NCI-H1092 treated with DMSO at 0.1 percent for 48 hours (cell line): ENCODE measurements at places on chromosomes 2 and 18.

GRCh38 chr2:120899771-120900170 lies 164.1 kb downstream of the GLI2 start:
- DNase-seq, result no peak

GRCh38 chr2:8537562-8538155 lies 144.2 kb upstream of the ID2 start:
- DNase-seq, result no peak

DNA sequence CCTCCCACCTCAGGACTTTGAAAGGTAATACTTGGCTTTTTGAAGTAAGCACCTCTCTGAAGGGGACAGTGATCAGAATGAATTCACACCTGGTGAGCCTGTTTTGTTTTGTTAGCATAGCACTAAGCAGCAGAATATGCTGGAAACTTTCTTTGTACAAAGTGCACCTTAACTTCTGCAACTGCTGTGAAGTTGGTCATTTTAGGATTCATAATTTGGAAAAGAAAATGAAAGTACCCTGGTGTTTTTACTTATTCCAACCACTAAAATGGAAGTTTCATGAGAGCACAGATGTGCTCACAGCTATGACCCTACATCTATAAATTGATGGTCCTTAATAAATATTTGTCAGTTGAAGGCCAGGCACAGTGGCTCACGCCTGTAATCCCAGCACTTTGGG lies 257.8 kb upstream of the STON1 start:
- no peak for DNase-seq

DNA sequence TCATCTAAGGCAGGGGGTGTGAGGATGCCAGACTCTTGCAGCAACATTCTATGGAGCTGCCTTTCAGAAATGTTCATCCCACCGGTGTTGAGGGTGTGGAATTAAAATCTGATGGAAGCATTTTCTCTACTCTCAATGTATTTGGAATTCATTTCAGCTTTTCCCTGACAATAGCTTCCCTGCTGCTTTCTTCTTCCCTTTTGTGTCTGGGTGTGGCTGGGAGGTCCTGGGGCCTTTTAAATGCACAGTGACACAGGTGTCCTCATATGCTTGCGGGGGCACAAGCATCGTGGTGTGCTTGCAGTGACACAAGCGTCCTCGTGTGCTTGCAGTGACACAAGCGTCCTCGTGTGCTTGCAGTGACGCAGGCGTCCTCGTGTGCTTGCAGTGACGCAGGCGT lies 43.4 kb upstream of the ASB18 start:
- no peak for DNase-seq

GRCh38 chr2:7083580-7084509 lies 166.6 kb downstream of the RNF144A start:
- peak; percentile 5 for DNase-seq

- DNase-seq, result no peak
These were observed 34.8 kb downstream of the TET3 start for GRCh38 chr2:74019516-74019915.

GRCh38 chr2:176159663-176160250 lies 2.6 kb downstream of the HOXD3 start:
- DNase-seq, result no peak

GRCh38 chr2:131658769-131659131 lies 131.1 kb downstream of the CCDC74A start:
- DNase-seq, result no peak

DNA sequence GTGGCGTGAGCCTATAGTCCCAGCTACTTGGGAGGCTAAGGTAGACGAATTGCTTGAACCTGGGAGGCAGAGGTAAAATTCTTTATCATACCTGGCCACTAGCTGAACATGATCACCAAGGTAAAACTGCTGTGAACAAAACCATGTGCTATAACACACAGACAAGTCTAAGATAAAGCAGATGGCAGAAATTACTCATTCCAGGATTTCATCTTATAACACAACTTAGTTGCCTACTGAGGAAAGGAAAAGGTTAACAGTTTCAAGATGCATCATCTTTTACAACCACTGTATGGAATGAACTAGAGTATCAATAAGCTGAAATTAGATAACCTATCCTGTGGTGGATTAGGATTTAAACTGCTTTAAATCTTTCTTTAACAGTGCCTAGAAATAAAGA lies 8.3 kb downstream of the ARL5A start:
- no peak for DNase-seq

DNA sequence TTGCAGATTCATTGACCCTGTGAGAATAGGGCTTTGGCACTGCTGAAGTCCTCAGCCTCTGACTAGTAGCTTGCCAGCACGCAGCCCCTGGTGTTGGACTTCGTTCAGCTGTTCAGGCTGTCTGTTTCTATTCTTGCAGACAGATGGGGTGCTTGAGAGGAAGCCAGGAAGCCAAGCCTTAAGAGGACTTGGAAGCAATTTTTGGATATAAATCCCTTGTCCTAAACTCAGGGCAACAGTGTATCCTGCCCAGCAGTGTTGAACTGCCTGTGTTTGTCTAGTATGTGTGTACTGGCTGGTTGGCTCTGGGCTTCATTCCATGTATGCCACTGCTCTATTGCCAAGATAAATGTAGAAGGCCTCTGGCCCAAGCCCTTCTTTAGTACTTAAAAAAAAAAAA lies 108.6 kb downstream of the COMMD1 start:
- DNase-seq, result peak; percentile 92

DNA sequence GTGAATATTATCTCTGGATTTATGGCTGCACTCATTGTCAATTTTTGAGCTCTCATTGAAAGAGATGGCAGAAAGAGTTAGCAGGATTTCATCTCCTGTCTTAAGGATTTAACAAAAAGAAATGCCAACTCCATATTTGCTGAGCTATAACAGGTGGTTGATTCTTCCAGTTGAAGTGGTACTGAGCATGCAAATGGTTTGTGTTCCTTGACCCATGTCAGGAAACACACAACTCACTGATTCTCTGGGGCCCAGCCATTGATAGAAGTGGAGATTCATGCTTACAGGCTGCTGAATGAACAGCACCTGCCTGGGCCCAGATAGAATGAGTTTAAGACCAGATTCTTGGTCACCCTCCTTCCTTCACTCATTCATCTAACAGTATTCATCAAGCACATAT lies 128.8 kb downstream of the CERS6 start:
- no peak for DNase-seq

GRCh38 chr18:7068871-7069590 lies 48.6 kb downstream of the LAMA1 start:
- DNase-seq, result no peak

GRCh38 chr2:69253611-69254301 lies 133.3 kb downstream of the GFPT1 start:
- DNase-seq, result no peak

DNA sequence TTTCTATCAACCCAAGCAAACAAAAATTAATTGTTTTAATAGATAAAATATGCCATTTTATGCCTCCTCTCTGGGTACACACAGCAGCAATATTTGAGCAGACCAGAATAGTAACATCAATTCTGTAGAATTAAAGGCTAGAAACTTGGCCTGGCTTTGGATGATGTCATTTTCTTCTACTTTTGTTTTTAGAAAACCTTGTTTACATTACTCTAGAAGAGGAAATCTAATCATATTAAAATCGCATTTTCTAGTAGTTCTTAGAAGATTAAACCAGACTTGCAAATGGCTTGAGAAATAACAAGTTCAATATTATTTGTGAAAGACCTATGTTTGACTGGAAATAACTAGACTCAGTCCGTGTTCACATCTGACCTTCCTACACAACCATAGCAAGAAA lies 102.3 kb upstream of the RFX8 start:
- DNase-seq, result no peak

GRCh38 chr2:79831961-79832360 lies 319.1 kb downstream of the CTNNA2 start:
- no peak for DNase-seq

GRCh38 chr18:63067939-63068338 lies 251.6 kb downstream of the BCL2 start:
- DNase-seq, result no peak

DNA sequence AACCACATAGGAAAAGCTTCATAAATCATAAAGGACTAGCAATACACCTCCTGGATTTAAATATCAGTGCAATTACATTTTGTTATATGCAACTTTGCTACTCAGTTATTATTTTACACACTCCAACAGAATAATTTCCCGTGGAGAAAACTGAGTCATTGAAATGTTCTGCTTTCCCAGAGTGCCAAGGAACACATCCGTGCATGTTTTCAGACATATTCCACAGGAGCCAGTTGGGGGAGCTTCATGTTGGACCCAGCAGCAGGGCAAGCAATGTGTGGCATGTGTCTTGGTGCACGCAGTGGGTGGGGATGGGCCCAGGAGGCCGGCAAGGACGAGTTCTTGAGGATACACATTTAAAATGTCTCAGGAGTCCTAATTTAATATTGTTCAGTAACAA lies 14.4 kb upstream of the SMIM21 start:
- DNase-seq, result no peak

DNA sequence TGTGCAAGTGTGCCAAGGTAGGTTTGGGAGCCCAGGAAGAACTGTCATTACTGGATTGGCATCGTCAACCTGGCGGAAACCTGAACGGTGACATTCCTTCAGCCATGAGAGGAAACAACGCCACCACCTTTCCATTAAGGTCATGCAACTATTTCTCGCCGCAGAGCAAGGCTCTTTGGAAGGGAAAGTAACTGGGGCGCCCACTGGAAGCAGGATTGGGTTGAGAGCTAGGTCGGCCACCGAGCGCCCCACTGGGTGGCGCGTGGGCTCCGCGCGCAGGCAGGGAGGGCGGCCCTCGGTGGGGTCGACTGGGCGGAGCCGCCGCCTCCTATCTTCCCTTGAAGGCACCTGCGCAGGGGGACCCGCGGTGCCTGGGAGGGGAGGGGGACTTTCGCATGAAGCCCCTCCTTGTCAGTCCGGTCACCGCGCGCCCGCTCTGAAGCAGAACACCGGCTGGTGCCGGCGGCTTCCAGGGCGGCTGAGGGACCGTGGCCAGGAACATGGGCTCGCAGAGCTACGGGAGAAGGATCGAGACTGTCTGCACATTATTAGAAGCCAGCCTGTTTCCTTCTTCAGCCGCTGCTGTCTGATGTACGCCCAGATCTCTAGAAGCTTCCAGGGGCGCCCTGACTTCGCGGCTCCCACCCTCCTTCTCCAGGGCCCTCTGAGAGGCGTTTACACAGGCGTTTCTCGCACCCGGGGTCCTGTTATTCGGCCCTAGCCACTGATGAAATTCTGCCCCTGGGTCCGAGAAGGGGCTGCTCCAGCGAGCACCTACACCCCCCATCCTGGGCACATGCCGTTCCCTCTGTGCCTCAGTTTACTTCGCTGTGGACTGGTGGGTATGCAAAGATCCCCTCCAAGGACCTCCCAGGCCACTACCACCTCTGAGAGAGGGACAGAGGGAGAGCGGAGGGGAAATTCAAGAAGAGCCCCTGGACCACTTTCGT lies 27.3 kb upstream of the MAL start:
- no peak for DNase-seq

DNA sequence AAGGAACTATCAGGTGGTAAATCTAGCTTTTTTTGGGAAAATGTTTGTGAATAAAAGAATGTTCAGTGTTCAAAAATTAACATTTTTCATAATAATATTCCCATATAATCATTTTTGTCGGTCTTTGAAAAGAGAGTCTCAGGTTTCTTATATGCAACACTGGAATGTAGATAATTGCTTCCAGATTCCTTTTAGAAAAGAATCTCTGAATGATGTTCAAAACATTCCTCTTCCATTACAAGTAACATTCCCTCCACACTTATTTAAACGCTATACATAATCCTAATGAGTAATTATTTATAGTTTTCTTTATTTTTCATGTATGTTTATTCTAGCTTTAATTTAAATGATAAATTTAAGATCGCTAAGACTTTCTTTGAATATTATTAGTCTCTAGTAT lies 7.0 kb downstream of the ZSWIM2 start:
- DNase-seq, result no peak

- no peak for DNase-seq
These were observed 97.2 kb downstream of the ARL4C start for GRCh38 chr2:234399451-234400246.

DNA sequence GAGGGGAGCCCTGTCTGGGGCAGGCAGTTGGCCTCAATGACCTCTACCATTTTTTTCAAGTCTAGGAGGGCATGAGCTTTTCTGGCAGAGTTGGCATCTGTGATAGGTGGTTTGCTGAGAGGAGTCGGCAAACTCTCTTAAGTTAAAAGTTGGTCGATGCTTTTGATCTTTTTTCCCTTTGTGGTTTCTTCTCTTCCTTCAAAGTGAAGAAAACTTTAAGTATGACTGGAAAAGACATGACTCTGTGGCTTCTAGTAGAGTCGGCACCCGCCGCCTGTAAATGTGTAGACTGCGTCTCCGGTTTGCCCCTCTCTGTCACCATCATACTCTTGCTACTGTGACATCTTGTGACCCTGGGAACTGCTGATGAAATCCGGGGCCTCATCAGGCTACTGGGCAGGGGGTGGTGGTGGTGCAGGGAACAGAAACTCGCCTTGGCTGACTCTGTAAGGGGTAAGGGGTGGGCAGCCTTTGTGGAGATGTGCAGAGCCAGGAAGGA lies 21.1 kb downstream of the INPP5D start:
- no peak for DNase-seq

- no peak for DNase-seq
These were observed 40.2 kb downstream of the SLC35F5 start for GRCh38 chr2:113716291-113716690.

DNA sequence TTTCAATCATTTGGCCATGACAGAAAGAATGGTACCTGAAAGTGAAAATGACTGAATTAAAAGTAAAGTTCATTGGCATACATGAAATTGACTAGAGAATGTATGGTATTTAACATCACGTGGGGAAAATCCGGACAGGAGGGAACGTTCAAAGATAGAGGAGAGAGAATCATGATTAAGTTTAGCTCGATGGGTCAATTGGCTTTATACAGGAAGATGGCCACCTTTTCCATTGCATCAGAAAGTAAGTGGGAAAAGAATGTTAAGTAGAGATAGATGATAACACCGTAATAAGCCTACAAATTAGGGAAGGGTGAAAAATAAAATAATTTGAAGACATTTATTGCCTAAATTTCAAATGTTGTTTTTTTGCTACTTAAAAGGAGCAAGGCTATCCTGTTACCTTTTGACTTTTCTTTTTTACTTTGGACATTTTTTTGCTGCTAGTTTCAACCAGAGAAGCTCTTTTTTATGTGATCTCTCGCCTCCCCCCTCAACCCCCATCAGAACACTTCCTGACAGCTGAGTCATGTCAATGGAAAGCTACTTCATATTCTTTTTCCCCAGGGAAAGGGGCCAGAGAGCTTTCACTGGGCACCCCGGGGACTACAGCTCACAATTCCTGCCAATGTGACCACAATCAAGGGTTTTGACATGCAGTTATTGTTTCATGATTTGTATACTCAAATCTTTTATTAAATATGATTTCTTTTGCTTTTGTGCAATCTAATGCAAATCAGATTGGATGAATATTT lies 767 bp upstream of the CCDC102B start:
- DNase-seq, result peak; percentile 90

GRCh38 chr2:22359071-22359672 lies 1025.8 kb upstream of the KLHL29 start:
- DNase-seq, result no peak

DNA sequence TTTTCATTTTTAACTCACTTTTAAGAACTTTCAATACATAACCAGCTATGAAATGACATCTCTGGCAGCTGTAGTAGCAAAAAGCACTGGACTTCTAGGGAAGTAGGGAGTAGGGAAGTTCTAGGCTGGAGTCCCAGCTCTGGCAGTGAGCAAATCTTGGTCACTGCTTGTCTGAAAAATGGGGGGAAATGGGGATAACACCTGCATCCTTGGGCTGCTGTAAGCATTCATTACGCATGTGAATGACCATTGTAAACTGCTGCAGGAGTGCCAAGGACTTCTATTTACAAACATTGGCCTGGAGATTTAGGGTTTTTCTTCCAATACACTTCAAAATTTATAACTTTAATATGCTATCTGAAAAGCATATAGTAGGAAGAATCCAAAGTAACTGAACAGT lies 972 bp upstream of the MPP4 start:
- DNase-seq, result no peak
